Breast epithelium (tissue), 4 donors: ENCODE measurements at places on chromosomes 1 and 21. TPM values are rescaled to one million over a fixed set of nuclear protein-coding genes. Genes with fewer than 3 reads are reported as not detected.

DNA sequence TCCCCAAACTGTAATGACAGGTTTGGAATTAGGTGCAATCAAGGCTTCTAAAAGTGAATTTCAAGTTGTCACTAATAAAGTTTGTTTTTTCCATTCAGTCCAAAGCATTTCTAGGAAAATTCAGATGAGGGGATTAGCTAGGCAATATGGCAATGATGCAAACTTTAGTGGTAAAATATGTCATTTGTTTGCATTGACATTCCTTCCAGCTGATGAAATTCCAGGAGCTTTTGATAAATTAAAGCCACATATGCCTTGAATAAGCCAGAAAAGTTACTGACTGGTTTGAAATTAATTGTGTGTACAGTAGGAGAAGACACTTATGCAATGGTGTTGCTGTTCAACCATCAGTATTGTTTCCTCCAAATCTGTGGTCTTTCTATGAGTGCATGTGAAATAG is 57.8 kb downstream of the MROH9 start:
- H3K27me3 ChIP-seq, result no peaks in the 10 kb centered on the region
- H3K4me1 ChIP-seq, result no peaks in the 10 kb centered on the region

- H3K36me3 ChIP-seq, result no peaks in the 10 kb centered on the region
- peak; percentile 32 for DNase-seq
- H3K4me1 ChIP-seq, result no peaks in the 10 kb centered on the region
- H3K27me3 ChIP-seq, result no peaks in the 10 kb centered on the region
Observed at GRCh38 chr21:41877901-41878830, 978 bp downstream of the PRDM15 start.

DNA sequence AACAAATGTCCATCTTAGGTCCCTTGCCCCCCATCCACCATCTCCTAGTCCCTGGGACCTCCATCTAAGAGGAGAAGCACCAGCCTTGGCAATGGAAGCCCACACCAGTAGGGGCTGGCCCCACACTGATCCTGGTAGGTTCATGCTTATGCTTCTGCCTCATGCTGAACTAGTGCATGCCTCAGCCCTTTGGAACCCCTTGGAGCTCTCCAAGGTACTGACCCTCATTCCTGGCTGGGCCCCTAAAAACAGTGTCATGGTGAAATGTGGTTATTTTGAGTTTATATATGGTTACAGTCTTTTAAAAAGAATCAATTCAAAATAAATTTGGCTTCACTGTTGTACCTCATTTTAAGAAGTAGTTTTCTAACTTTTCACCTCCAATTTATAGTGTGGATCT is 108.3 kb downstream of the HIVEP3 start:
- H3K4me1 ChIP-seq, result no peaks in the 10 kb centered on the region
- no peaks in the 10 kb centered on the region for H3K36me3 ChIP-seq
- H3K27me3 ChIP-seq, result no peaks in the 10 kb centered on the region
- no peak for DNase-seq
- H3K4me3 ChIP-seq, result no peak overlapping the region

DNA sequence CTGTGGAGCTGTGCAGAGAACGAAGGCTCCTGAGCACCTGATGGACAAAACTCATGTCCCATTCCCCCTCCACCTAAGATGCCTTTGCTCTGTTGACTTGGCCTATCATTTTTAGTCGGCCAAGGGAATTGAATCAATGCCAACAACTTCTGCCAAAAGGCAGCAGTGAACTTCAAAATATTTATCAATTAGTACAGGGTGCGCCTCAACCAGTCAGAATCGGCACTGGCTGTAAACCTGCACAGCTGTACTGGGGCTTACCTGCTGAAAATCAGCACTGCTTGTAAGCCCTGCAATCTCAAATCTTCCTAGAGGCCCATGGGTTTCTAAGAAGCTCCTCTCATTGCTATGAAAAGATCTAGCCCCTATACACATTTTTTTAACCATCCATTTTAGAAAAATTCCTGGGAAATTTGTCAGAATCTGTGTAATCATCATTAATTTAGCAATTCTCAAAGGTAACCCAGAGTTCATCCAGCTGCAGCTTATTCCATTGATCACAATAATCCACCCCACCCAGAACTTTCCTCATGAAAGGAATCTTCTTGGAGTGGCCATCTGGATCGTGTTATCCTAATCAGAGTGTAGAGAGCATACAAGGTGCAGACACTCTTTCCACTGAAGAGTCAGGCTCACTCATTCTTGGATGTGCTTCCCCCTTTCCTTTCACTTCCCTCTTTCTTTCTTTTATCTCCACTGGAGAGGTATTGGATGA is 40.2 kb downstream of the ADAMTS1 start:
- no peaks in the 10 kb centered on the region for H3K36me3 ChIP-seq
- no peak for DNase-seq
- H3K4me1 ChIP-seq, result no peaks in the 10 kb centered on the region
- H3K27ac ChIP-seq, result peak overlapping the region; percentile 20
- H3K4me3 ChIP-seq, result no peak overlapping the region
- no peaks in the 10 kb centered on the region for H3K27me3 ChIP-seq

- no peaks in the 10 kb centered on the region for H3K36me3 ChIP-seq
- H3K4me1 ChIP-seq, result no peaks in the 10 kb centered on the region
- DNase-seq, result peak; percentile 80
- H3K27ac ChIP-seq, result peak overlapping the region; percentile 90
- H3K27me3 ChIP-seq, result no peaks in the 10 kb centered on the region
Observed at GRCh38 chr1:173122958-173123852, 72.5 kb upstream of the TNFSF18 start.

The S100B gene
- total RNA-seq, result 242 TPM

- no peak for DNase-seq
- no peak overlapping the region for H3K27ac ChIP-seq
- no peaks in the 10 kb centered on the region for H3K36me3 ChIP-seq
- no peaks in the 10 kb centered on the region for H3K4me1 ChIP-seq
- H3K27me3 ChIP-seq, result no peaks in the 10 kb centered on the region
- H3K4me3 ChIP-seq, result no peak overlapping the region
Observed at GRCh38 chr1:106889583-106889982, 166.9 kb upstream of the PRMT6 start.

GRCh38 chr1:221456918-221457317 is 285.0 kb downstream of the DUSP10 start:
- no peak overlapping the region for H3K4me3 ChIP-seq
- H3K36me3 ChIP-seq, result no peaks in the 10 kb centered on the region
- no peak for DNase-seq
- no peaks in the 10 kb centered on the region for H3K4me1 ChIP-seq
- H3K27ac ChIP-seq, result no peak overlapping the region
- no peaks in the 10 kb centered on the region for H3K27me3 ChIP-seq

GRCh38 chr1:245809361-245809760 is 654.6 kb downstream of the KIF26B start:
- H3K27ac ChIP-seq, result no peak overlapping the region
- H3K4me1 ChIP-seq, result no peaks in the 10 kb centered on the region
- no peaks in the 10 kb centered on the region for H3K27me3 ChIP-seq
- no peak for DNase-seq

- no peak overlapping the region for H3K27ac ChIP-seq
- DNase-seq, result no peak
- no peak overlapping the region for H3K4me3 ChIP-seq
- H3K4me1 ChIP-seq, result no peaks in the 10 kb centered on the region
- no peaks in the 10 kb centered on the region for H3K36me3 ChIP-seq
Observed at GRCh38 chr1:81232420-81232819, 568.3 kb upstream of the ADGRL2 start.

DNA sequence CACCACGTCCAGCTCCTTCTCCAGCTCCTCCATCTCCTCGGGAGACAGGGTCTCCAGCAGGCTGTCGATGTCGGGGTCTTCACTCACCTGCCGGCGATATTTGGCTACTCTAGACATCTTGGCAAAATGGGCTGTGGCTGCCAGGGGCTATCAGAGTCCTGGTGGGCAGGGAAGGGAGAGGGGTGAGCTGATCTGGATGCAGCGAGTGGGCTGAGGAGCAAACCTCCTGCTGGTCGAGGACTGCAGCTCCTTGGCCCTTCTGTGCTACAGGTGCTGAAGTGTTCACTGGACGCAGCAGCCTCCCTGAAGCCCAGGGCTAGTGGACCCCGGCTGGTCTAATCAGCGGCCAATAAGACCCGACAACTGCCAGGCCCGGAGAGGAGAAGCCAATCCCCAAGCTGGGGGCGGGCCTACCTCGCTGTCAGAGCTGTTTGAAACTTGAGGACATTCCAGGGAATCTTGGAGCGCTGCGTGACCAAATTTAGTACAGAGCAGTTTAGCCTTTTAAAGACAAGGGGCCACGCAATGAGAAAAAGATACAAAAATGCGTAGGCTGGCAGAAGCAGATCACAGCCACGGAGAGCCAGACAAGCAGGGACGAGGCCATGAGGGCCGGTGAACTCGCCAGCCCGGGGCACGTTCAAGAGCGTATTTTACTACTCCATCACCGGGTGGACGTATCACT is at the start of gene LMOD1:
Gene LMOD1, minus strand, starts transcription at position 325 of the 685 bp plus-strand sequence. Its CDS starts 208 bp downstream, at position 117.
- no peaks in the 10 kb centered on the region for H3K27me3 ChIP-seq
- peak within 1 kb of the TSS; percentile 92 for H3K27ac ChIP-seq
- DNase-seq, result peak; percentile 83
- no peaks in the 10 kb centered on the region for H3K4me1 ChIP-seq

DNA sequence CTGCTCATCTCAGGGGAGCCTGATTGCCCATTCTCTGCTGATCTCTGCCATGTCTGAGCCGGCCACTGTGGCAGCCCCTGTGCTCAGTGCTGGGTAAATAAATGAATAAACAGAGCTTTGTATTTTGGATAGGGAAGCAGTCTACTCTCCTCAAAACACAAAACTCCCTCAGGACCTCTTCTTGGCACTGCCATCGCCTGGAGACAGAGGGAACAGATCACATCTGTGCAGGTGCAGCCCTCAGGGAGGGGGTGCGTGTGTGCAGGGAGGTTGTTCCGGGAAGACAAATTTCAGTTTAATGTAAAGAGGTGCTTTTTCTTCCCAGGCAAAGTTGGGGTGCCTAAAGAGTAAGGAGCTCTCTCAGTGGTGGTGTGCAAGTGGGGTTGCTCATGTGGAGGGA is 7.7 kb upstream of the FAM167B start:
- no peak for DNase-seq
- H3K4me1 ChIP-seq, result peaks cover 8% of the 10 kb centered on the region
- no peaks in the 10 kb centered on the region for H3K36me3 ChIP-seq

GRCh38 chr1:247491328-247491727 is 33.4 kb upstream of the OR2B11 start:
- no peak overlapping the region for H3K27ac ChIP-seq
- H3K4me3 ChIP-seq, result no peak overlapping the region
- H3K4me1 ChIP-seq, result no peaks in the 10 kb centered on the region
- DNase-seq, result no peak
- peaks cover 5% of the 10 kb centered on the region for H3K27me3 ChIP-seq

- H3K4me3 ChIP-seq, result no peak overlapping the region
- no peak overlapping the region for H3K27ac ChIP-seq
- H3K4me1 ChIP-seq, result no peaks in the 10 kb centered on the region
- no peaks in the 10 kb centered on the region for H3K36me3 ChIP-seq
- H3K27me3 ChIP-seq, result no peaks in the 10 kb centered on the region
Observed at GRCh38 chr1:165014753-165015152, 341.8 kb downstream of the LMX1A start.

The OBSCN gene
- 40.0 TPM for total RNA-seq

GRCh38 chr21:33481314-33481943 is 1.7 kb upstream of the TMEM50B start:
- no peaks in the 10 kb centered on the region for H3K36me3 ChIP-seq
- no peaks in the 10 kb centered on the region for H3K4me1 ChIP-seq
- DNase-seq, result no peak
- H3K4me3 ChIP-seq, result no peak overlapping the region

The OTUD3 gene
- 8.5 TPM for total RNA-seq

The ADGRL4 gene
- 21.2 TPM for total RNA-seq

- H3K36me3 ChIP-seq, result no peaks in the 10 kb centered on the region
- no peaks in the 10 kb centered on the region for H3K27me3 ChIP-seq
- H3K4me1 ChIP-seq, result no peaks in the 10 kb centered on the region
Observed at GRCh38 chr1:205610036-205610435, 21.8 kb downstream of the ELK4 start.

DNA sequence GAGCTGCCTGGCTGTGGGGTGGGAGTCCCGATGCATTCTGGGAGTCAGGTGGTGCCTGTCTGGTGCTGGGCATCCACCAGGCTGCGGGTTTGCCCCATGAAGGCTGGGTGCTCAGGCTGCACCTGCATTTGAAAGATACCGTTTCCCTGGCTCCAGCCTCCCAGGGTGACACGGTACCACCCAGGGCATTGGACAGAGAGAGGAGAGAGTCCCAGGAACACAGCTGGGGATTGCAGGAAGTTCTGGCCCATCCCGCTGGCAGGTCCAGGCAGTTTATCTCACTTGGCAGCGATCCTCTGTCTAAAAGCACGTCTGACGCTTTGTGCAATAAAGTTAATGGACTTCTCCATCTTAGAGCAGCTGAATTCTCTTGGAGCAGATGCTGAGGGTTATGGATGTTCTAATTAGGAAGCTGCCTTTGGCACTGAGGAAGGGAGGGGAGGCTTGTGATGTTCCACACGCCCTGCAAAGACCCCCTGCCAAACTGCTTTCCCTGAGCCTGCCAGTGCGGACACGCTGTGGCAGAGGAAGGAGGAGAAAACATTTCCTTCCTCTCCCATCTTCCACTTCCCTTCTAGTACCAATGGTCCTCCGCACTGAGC is 246.9 kb downstream of the GRIK3 start:
- DNase-seq, result no peak
- H3K4me1 ChIP-seq, result no peaks in the 10 kb centered on the region
- H3K36me3 ChIP-seq, result no peaks in the 10 kb centered on the region
- no peak overlapping the region for H3K27ac ChIP-seq
- no peak overlapping the region for H3K4me3 ChIP-seq
- H3K27me3 ChIP-seq, result no peaks in the 10 kb centered on the region

DNA sequence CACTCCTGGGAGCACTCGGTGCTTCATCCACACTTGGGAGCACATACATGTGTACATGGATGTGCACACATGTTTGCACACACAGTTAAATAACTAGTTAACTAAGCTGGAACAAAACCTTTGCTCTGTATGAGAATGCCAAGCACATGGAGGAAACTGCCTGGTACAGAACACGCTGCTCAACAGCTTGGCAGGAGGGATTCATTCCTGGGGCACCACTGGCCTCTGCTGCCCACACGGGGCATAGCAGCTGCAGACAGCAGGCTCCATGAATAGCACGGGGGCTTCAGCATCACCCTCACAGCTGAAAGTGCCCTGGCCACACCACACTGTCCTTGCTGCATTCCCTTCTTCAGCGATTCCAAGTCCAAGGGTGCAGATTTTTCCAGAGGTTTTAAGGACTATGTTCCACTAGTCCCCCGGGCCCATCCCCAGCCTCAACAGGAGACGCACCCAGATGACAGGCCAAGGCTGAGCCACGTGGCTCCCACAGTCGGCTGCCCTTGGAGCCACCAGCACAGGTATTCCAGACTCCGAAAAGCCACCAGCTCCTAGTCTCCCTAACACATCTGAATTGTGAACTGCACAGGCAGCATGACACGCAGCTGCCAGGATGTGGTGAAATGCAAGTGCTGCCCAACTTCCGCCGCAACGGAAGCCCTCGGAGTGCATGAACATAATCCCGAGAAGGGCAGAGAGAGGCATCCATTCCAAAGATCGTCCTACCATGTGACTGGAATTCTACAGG is 16.9 kb downstream of the NPHP4 start:
- H3K36me3 ChIP-seq, result no peaks in the 10 kb centered on the region
- no peak overlapping the region for H3K4me3 ChIP-seq
- H3K4me1 ChIP-seq, result no peaks in the 10 kb centered on the region
- H3K27ac ChIP-seq, result no peak overlapping the region
